GF-D8 (cell line): ENCODE measurements at places on chromosomes 2 and 18.
A peak's percentile ranks its signal among the peaks of the same experiment; 100 is the strongest.

DNA sequence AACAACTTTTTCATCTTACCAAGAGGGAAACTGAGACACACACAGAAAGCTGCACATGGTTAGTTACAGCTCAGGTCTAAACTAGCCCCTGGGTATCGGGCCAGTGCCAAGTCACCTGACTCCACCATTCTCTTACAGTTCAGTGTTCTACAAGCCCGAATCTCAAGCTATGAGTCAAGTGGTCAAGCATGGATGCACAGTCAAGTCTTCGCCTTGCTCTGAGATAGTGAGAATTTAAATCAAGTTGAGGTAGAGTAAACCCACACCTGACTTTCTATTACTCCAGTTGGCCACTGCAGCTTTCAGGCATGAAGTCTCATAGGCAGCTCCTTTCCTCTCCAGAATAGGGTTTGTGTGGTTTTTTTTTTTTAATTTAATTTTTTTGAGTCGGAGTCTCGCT is 34.5 kb upstream of the ARL5A start:
- DNase-seq, result no peak

DNA sequence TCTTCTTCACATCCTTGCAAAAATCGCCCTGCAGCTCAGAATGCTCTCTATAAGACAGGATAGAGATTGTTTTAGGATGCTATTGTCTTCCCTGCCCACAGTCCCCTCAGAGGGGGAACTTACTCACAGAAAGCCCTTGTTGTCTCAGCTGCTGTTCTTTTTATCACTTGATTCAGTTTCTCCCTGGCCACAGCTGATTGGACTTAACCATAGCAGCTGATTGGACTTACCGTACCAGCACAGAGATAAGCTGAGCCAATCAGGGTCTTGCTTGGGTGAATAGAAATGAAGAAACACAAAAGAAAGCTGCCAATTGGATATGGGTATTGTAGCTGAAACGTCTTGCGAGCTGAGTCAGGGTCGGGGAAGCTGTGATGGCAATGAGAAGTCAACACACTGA is 194.2 kb upstream of the MEX3C start:
- no peak for DNase-seq

GRCh38 chr2:105734762-105735538 is 9.8 kb upstream of the NCK2 start:
- no peak for DNase-seq

GRCh38 chr2:232022718-232023117 is 61.2 kb downstream of the DIS3L2 start:
- no peak for DNase-seq

GRCh38 chr2:200966770-200967169 is 3.3 kb upstream of the ORC2 start:
- DNase-seq, result no peak

GRCh38 chr18:13877157-13877556 is 38.2 kb downstream of the MC2R start:
- DNase-seq, result no peak

GRCh38 chr18:57754577-57755338 is 48.4 kb downstream of the ATP8B1 start:
- DNase-seq, result no peak

DNA sequence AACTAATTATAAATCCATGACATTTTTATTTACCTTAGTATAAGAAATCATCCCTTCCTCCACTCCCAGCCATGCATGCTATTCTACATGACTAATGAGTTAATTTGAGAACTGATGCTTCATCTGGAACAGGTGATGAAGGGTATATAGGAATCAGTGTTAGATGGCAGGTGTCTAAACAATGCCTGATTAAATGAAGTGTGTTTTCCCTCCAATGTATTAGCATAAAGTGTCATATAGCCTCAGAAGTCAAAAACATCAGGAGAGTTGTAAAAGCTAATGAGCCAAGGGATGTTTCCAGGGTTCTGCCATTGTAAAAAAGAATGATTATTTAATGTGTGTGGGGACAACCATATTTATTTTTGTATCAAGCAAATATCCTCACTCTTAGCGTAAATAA is 913.8 kb downstream of the DCC start:
- DNase-seq, result no peak

DNA sequence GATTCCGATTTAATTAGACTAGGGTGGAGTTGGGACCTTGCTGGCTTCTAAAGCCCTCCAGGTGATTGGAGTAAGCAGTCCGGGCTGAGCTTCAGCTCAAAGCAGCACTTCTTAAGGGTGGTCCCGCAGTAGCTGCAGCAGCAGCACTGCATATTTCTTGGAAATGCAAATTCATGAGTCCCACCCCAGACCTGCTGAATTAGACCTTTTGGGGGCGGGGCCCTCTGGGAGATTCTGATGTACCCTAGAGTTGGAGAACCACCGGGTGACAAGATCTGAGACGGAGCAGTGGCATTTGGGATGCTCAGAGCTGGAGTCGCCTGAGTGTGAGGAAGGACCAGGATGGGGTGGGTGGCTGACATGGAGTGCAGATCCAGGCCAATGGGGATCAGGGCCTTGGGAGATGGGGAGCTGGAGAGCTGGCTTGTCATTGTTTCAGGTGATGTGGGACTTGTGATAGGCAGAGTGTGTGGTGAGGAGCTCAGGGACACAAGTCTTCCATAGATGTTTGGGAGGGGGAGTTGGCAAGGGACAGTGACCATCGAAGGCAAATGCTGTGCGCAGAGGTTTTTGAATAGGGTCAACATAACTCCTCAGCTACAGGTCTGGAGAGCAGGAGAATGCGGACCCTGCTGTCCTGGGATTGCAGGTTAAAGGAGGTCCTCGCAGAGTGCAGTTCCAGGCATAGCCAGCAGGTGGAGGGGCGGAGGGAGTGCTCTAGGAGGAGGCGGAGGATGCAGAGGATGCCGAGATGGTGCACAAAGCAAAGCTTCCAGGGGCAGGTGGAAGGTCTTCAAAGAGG is 130.9 kb upstream of the RAB12 start:
- DNase-seq, result no peak

DNA sequence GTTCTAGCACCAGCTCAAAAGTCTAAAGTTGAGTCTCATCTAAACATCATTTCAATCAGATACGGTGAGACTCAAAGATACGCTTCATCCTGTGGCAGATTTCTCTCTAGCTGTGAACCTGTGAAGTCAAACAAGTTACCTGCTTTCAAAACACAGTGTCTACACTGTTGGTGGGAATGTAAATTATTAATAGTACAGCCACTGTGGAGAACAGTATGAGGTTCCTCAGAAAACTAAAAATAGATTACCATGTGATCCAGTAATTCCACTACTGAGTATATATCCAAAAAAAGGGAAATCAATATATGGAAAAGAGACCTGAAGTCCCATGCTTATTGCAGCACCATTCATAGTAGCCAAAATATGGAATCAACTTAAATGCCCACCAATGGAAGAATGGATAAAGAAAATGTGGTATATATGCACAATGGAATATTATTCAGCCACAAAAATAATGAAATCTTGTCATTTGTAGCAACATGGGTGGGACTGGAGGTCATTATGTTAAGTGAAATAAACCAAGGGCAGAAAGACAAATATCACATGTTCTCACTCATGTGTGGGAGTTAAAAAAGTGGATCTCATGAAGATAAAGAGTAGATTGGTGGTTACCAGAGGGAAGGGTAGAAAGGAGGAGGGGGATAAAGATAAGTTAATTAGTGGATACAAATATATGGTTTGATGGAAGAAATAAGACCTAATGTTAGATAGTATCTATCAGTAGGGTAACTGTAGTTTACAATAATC is 11.7 kb downstream of the UBR3 start:
- DNase-seq, result no peak

- DNase-seq, result no peak
Measured at GRCh38 chr2:99198103-99198841, 17.3 kb downstream of the MRPL30 start.

GRCh38 chr2:159297042-159297707 is 10.7 kb upstream of the WDSUB1 start:
- no peak for DNase-seq

GRCh38 chr18:23784832-23785245 is 95.6 kb downstream of the LAMA3 start:
- no peak for DNase-seq

DNA sequence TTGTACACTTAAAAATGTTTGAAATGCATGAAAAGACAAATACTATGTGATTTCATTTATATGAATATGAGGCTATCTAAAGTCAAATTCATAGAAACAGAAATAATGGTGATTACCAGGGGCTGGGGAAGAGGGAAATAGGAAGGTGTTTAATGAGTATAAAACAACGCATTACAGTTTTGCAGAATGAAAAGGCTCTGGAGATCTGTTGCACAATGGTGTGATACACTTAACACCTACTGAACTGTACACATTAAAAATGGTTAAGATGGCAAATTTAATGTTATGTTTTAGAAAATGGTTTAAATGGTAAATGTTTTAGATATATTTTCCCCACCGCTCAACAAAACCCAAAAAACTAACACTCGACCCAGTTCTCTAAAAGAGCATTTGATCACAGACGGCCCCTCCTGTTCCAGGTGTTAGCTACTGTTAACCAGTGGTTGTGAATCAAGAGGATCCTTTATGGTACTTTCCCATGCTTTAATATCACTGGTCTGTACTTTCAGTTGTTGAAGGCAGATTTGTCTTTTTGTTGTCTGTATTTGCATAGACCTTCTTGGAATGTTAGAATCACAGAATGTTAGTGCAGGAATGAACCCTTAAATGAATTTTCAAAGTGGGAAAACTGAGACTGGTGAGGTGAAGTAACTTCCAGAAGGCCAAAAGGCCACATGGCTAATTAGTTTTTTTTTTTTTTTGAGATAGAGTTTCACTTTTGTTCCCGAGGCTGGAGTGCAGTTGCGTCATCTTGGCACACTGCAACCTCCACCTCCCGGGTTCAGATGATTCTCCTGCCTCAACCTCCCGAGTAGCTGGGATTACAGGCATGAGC is 10.2 kb downstream of the RAB10 start:
- DNase-seq, result no peak

DNA sequence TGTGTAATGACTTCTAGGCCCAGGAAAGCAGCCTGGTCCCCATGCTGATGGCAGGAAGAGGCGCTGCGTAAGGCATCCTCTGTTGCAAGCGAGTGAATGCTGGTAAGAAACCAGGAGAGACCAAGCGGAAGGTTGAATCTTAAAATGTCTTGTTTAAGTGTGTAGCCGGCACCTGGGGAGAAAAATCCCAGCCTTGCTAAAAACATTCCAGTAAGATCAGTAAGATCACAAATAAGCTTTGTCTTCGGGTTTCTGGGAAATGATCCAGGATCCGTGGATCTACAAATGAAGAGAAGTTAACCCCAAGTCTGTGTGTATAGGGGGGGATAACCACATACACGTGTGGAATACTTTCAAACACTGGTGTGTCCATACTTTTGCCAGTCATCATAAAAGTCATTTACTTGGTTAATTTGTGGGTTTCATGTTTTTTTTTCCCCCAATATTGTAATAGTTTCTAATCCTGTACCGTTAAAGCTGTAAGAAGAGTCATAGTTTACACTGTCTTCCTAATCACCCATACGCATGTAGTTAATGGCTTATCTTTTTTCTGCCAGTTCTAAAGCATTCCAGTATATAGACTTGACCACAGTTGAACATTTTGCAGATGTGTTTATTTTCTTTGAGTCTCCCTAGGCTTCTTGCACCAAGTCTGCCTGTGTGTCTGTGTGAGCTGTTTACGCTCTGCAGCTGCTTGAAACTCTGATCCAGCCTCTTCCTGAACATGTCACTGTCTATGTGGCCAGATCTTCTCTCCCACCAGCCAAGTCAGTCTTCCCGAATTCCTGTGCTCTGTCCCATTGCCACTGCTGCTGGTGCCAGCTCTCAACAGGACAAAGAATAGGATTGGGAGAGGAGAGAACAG is 135.9 kb upstream of the ARL4C start:
- DNase-seq, result no peak

- DNase-seq, result no peak
Measured at GRCh38 chr2:217834057-217834620, 168.7 kb downstream of the TNS1 start.

DNA sequence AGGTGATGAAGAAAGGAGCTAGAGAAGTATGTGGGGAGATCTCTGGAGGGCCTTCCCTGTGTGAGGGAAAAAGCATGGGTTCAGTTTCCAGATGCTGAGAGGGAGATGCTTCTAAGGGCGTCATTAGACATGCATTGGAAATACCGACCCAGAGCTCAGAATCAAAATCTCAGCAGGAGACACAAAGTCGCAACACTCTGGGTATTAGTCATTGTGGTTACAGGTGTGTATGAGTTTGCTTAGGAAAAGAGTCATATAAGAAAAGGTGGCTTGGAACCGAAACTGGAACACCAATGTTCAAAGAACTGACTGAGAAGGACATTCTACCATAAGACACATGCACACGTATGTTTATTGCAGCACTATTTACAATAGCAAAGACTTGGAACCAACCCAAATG is 477.1 kb downstream of the FBXO15 start:
- DNase-seq, result no peak

- DNase-seq, result peak; percentile 23
Measured at GRCh38 chr2:20015482-20016083, 3.1 kb upstream of the MATN3 start.

- DNase-seq, result no peak
Measured at GRCh38 chr2:90077948-90078347, 1386.5 kb downstream of the RPIA start.

- DNase-seq, result no peak
Measured at GRCh38 chr2:170500770-170501169, 214.4 kb upstream of the SP5 start.

DNA sequence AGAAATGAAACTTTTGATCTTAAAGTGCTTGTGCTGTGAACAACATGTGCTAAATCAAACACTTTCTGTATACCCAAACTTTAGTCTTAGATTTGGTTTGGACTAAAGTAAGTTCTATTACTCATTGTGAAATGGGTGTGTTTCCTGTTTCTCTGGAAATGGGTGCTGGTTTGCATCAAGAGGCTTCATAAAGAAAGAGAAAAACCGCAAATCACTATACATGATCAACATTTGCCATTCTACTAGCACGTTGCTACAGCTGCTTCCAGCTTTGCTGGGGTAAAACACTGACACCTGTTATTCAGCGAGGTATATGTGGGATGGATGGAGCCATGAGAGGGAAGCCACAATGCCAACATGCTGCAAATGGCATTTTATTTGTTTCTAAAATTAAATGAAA is 547.0 kb upstream of the ACVR2A start:
- DNase-seq, result no peak

GRCh38 chr2:199850718-199851500 is at the start of gene FTCDNL1:
Gene FTCDNL1, minus strand, starts transcription at chr2:199851192. Its CDS starts 2,230 bp downstream, at chr2:199848962.
- DNase-seq, result peak; percentile 38

GRCh38 chr2:239955087-239955988 is 69.8 kb downstream of the NDUFA10 start:
- no peak for DNase-seq

DNA sequence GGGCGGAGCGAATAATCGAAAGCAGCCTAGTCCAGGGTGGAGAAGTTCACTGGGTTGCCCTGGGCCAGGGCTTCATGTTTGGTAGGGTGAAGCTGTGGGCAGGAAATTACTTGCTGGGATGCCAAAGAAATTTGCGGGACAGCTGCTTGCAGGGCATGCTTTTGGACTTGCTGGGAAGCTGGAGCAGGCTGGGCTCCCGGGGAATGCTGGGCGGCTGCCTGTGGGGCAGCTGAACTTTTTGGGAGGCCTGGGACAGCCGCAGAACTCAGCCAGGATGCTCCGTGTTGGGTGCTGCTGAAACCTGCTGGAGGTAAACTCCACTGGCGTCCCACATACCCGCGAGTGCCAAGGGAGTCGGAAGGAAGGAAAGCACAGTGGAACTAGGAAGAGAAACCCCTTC is 31.9 kb downstream of the ASB1 start:
- no peak for DNase-seq
